Fibroblast of upper back skin (primary cell): ENCODE measurements at places on chromosomes 12 and 14.
A peak's percentile ranks its signal among the peaks of the same experiment; 100 is the strongest.

- peak; percentile 47 for DNase-seq
Observed at GRCh38 chr14:52922656-52923055, 28.2 kb downstream of the FERMT2 start.

DNA sequence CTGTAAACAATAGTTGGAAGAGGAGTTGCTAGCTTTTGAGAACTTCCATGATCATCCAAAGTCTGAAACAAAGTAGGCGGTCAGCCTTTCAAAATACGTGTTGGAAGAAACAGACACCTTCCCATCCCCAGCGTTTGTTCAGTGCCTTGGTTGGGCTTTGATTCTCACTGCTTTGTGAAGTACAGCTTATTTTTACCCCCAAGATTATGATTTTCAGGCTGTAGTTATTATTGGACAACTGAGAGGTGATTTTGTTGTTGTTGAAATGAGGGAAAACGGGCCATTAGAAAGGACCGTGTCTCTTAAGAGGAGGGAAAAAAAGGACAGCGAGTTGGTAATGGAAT, 921 bp upstream of the CEP83 start:
- no peak for DNase-seq

- DNase-seq: no peak
Observed at GRCh38 chr12:20421421-20421820, 53.1 kb downstream of the PDE3A start.

DNA sequence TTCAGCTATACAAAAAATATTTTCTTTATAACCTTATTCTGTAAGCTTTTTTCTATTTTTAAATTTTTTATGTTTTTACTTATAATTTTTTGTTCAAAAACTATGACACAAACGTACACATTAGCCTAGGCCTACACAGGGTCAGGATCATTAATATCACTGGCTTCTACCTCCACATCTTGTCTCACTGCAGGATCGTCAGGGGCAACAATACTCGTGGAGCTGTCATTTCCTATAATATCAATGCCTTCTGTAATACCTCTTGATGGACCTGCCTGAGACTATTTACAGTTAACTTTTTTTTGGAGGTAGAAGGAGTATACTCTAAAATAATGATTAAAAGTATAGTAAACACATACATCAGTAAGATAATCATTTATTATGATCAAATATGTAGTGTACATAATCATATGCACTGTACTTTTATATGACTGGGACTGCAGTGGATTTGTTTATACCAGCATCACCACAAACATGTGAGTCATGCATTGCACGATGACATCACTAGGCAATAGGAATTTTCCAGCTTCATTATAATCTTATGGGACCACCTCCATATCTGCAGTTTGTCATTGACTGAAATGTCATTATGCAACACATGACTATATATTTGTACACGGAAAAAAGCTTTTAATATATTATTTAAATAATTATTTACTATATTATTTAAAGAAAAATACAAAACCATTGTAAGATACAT, 18.5 kb upstream of the PMCH start:
- DNase-seq: peak; percentile 36

DNA sequence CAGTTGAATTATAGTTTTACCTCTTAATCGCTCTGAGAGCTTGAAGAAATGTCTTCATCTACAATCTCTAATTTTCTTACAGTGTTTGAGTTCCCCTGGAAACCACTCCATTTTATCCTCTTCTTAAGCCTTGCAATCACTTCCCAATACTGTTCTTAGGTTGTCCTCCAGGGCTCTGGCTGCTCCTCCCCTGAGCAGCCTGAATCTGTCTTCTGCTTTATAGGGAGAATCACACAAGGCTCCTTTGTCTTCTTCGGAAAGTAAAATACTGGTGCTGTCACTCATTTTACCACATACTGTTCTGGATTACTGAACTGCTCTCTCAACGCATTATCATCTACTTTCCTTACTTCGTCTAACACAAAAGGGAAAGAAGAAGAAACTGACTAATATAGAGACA, 133.7 kb downstream of the MDGA2 start:
- no peak for DNase-seq

GRCh38 chr12:110906985-110907384, 13.4 kb downstream of the MYL2 start:
- peak; percentile 84 for DNase-seq

DNA sequence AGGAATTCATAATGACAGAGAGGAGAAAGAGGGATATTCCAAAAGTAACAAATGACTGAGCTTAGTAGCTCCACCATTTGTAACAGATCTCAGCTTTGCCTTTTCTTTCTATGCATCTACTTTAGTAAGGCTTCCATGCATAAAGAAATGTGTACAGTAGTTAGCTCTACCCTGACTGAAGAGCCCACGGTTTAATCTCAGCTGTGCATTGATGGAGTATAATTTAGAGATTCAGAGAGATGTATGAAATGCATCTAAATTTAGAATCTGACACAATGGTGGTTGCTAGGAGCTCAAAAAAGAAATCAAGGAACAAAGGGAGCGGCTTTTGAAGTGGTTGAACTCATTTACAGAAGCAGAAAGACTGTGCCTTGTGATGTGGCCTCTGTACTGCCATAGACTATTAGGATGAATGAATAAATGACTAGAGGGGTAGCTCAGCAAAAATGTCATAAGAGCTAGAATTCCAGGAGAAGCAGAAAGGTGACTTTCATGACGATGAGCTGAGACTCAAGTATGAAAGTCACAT, 838.6 kb downstream of the RPS29 start:
- DNase-seq: no peak

DNA sequence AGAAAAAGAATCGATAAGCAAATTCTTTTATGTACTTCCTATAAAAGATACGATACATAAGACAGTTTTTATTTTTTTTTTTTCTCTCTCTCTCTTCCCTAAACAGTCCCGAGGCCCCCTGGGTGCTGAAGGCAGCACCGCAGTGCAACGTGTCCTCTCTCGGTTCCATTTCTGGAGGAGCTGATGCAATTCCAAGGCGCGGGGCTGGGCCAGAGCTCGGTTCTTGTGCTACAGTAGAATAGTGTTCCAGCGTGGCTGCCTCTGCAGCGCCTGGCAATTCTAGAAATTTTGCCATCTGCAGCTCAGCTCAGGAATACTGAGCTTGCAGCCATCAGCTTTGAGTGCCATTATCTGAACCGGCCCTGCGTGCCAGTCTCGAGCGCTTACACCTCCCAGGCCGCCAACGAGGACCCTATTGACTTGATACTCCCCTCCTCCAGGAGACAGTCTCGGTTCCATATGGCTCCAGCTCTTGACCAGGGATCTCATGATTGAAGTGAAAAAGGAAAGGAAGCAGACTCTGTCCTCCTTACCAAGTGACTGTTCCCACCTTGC, 630 bp downstream of the ALDH1L2 start:
- DNase-seq: peak; percentile 89

DNA sequence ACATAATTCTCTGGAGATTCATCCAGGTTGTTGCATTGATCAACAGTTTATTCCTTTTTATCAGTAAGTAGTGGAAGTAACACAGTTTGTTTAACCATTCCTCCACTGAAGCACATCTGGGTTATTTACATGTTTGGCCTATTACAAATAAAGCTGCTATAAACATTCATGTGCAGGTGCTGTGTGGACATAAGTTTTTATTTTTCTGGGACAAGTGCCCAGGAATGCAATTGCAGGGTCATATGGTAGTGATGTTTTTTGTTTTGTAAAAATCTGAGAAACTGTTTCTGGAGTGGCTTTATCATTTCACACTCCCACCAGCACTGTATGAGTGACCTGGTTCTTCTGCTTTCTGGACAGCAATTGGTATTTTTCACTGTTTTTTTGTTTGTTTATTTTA, 505.4 kb downstream of the CCER1 start:
- no peak for DNase-seq

GRCh38 chr12:23952071-23952470, 2.6 kb upstream of the SOX5 start:
- no peak for DNase-seq

DNA sequence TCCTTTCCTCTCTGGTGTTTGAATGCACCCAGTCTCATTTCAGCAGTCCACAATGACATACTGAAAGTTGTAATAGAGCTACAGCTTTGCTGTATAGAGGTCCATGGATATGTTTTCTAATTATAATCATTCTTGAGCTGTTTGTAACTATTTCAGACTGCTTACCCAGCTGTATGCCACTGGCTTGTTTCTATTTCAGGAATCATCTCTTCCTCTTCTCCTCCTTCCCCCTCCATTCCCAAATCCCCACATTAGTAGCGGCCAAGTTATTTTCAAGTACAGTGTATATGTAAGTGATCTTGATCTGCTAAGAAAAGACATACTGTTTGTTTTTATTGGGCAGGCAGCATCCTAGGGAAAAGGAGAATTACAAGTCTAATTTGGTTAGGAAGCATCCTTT, 775.0 kb downstream of the DIO2 start:
- no peak for DNase-seq

DNA sequence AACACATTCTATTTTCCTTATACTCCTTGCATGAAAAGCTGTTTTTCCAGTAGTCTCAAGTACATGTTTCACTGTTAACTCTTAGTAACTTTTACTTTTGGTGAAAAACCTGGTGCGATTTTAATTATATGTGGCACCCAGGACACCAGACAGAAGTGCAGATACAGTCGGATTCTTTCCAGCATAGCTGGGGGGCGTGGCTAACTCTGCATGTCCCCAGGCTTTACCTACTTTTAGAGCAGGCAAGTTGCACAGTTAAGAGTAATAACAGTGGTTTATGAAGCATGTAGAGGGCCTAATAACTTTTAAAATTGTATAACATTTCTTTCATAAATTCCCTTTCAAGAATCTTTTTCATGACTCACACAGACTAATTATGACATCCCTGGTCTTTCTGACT, 70.7 kb downstream of the HSD17B6 start:
- DNase-seq: peak; percentile 5

DNA sequence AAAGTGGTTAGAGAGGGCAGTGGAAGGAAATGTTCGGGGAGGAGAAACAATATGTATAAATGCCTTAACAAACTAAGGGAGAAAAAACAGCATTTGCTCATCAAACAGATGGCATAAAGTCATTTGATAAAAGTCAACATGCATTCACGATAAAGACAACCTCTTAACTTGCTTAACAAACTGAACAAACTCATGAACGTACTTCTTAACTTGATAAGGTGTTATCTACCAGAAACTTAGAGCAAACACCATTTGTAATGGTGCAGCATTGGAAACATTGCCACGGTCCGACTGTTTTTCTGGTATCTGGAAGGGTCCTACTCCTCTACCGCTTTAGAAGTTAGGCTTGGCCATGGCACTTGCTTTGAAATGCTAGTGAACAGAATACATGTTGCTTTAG, 4.2 kb upstream of the RPS6KL1 start:
- DNase-seq: no peak

GRCh38 chr14:103708750-103709187, 6.5 kb downstream of the XRCC3 start:
- DNase-seq: no peak

- DNase-seq: peak; percentile 31
Observed at GRCh38 chr14:22084393-22085281, 411.0 kb upstream of the OR4E1 start.

GRCh38 chr14:32950584-32950983, 11.9 kb downstream of the NPAS3 start:
- peak; percentile 43 for DNase-seq

- no peak for DNase-seq
Observed at GRCh38 chr12:19886639-19887064, 447.4 kb downstream of the AEBP2 start.

DNA sequence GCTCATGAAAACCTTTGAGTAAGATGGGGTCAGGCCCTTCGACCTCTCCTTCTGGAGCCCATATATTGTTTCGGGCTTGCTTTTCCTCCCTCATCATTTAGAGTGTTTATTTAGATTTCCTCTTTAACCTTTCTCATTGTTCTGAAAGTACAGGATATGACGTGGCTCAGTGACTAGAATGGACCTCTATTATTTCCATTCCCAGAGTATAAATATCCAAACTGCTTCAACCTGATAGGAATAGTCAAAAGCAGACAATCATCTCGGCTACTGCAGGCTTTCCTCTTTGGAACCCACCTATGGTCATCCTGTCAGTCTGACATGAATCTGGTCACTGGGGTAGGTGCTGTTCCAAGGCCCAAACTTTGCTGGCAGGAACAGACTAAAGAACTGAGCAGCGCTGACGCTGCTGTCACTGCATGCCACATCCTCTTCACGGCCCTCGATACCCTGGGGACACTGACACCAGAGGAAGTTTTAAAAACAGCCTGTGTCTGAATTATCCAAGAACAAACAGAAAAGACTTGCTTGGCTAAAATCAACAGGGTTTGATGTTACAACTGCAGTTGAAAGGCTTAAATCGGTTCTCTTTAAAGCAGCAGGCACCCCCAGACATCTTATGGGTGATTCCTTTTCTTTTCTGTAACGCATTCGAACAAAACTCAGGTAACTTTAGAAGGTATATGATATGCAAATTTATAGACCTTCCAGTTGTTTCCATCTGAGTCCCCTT, 5.0 kb upstream of the DDX47 start:
- no peak for DNase-seq

GRCh38 chr12:57740656-57741412, 2.3 kb upstream of the AGAP2 start:
- no peak for DNase-seq

DNA sequence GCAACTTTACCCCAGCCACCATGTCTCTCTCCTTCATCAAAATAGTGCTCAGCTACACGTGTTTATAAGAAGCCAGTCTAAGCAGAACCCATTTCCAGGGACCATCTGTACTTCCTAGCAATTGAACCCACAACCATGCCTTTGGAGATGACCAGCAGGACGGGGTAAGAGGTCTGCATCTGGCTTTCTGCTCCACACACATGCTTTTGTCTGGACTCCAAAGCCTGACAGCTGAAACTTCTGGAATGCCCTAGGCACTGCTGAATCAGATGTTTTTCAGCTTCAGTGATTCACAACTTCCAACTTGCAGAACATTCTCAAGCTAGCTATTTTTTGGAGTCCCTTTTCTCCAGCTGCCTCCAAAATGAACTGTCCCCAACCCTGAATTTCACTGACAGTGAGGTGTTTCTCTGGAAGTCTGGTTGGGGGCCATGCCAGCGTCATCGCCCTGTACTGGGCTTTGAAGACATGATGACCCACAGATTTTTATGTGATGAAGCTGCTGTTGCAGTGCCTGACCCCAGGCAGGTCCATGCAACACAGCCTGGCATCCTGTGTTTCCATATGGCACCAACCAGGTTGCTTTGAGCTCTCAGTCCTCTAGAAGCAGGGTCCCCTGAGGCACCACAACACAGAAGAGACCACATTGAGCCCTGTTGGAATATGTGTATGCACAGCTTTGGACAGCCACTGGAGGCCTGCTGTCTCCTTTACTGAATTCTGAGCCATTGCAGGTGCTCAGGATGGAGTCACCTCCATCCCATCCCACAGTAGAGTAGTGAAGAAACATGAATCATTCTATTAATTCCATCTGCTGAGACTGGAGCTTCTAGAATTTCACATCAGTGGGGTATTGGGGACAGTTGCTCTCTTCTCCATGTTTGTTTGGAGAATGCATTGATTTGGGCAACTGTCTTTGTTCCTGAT, 80.2 kb downstream of the NUAK1 start:
- peak; percentile 77 for DNase-seq

- DNase-seq: peak; percentile 72
Observed at GRCh38 chr12:12327802-12328201, 22.2 kb downstream of the MANSC1 start.
